Stimulated activated CD4-positive, alpha-beta T cell treated with anti-CD3 and anti-CD28 coated beads, Interleukin-15, amount 100 ng/mL, for 1 hour (primary cell): ENCODE measurements at places on chromosomes 2 and 18.

GRCh38 chr2:35298493-35298892, 1057.1 kb upstream of the CRIM1 start:
- DNase-seq, result no peak

DNA sequence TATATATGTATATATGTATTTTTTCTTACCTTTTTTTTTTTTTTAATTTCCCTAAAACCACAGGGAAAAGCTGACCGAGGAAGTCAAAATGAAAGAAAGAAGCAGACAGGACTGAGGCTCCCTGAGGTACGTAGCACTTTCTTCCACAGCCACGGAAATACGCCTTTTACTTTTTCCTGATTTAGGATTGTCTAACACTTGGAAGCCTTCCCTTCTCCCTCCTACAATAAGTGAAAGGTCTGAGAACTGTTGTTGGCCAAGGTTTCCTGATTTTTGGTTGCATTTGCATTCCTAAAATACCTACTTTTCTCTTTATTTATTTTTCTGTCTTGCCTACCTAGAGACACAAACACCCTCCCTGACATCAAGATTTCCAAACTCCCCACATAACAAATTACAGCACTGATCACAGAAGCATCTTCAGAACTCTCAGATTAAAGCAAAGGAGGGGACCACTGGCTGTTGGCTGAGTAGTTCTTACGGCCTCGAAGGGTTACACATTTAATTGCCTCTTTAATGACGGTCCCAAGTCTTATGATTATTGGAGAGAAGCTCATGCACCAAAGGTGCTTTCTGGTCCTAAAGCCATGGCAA, 778.5 kb upstream of the FANCL start:
- DNase-seq, result no peak

- no peak for DNase-seq
Measured at GRCh38 chr2:104444889-104445288, 409.0 kb upstream of the POU3F3 start.

GRCh38 chr2:74768401-74768914, 65.5 kb upstream of the HK2 start:
- no peak for DNase-seq

- DNase-seq, result no peak
Measured at GRCh38 chr2:40103163-40103562, 324.1 kb upstream of the THUMPD2 start.

GRCh38 chr2:233458826-233459225, 104.5 kb downstream of the DGKD start:
- DNase-seq, result no peak

- no peak for DNase-seq
Measured at GRCh38 chr2:185108588-185108987, 510.3 kb downstream of the ZNF804A start.
